ENCODE measurements at places on chromosomes 12 and 14. TPM values are rescaled to one million over a fixed set of nuclear protein-coding genes. Genes with fewer than 3 reads are reported as not detected.

KRT6C gene
- not detected for polyA plus RNA-seq

DNA sequence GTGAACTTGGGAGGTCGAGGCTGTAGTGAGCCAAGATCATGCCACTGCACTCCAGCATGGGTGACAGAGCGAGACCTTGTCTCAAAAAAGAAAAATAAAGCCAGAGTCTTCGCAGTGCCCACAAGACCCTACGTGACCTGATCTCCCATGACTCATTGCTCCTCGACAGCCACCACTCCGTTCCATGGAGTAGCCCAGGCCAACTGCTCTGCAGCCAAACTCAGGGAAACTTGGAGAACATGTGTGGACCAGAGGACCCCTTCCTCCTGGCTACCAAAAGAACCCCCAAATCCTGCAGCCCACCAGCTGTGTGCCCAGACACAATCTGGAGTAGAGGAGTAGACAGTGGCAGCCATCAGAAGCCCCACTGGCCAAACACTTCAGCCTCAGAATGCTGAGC is 32.1 kb upstream of the PPP2R5C start:
- DNase-seq, result no peak

- DNase-seq, result no peak
Observed at GRCh38 chr14:75273272-75274049, 5.2 kb upstream of the FOS start.

DNA sequence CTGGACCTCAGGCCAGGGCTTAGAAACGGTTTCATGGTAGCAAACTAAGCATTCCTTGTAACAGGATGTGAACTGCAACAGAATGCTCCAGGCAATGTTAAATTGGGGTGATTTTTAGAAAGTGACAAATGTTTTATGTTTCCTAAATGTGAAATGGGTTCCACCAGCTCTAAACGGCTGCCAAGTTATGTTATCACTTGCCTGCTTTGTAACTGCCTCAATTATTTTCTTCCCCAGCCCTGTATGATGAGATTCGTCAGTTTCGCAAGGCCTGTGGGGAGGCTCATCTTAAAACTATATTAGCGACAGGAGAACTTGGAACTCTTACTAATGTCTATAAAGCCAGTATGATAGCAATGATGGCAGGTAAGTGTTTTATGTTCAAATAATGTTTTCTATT is 70.9 kb downstream of the DERA start:
- no peak for DNase-seq

DNA sequence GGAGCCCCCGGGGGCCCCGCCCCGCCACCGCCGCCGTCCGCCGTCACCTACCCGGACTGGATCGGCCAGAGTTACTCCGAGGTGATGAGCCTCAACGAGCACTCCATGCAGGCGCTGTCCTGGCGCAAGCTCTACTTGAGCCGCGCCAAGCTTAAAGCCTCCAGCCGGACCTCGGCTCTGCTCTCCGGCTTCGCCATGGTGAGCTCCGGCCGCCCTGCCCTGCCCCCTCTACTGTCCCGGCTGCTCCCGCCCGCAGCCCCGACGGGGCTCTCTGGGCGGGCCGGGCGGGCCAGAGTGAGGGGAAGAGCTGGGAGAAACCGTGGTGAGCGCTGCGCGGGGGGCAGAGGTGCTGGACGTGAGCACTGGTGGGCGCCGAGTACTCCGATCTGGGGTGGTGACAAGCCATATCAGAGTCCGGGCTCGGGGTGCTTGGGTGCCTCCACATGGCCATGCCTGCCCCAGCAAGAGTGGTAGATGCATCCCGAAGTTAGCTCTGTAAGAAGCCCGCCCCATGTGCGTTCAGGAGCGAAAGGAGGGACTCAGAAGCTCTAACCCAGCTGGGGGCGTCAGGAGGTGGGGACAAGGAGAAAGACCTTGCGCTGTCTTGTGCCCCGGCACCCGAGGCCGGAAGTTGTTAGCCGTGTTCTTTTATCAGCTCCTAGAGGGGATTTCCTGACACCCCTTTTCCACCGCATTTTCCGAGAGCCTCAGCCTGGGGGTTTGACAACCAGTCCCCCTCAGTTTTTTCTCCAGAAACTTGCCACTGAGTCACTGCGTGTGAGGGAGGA is 717 bp downstream of the ORAI1 start:
- DNase-seq, result peak; percentile 23

Data from urinary bladder (tissue), 4 donors.